ENCODE measurements at places on chromosomes 7 and 10.

- no peak for DNase-seq
Observed at GRCh38 chr10:31273789-31274188, 45.2 kb upstream of the ZEB1 start.

DNA sequence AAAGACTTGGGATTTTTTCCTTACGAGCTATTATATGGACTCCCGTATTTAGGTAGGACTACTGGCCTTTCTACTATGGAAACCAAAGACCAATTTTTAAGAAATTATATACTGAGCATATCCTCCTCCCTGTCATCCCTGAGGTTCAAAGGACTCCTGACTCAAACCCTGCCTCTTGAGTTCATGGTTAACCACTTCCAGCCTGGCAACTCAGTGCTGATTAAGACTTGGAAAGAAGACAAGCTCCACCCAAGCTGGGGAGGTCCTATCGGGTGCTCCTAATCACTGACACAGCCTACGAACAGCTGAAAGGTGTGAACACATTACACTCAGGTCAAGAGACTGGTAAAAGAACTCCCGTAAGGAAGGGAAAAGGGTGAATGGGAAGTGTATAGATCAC lies 66.8 kb downstream of the LYZL2 start:
- DNase-seq = no peak

DNA sequence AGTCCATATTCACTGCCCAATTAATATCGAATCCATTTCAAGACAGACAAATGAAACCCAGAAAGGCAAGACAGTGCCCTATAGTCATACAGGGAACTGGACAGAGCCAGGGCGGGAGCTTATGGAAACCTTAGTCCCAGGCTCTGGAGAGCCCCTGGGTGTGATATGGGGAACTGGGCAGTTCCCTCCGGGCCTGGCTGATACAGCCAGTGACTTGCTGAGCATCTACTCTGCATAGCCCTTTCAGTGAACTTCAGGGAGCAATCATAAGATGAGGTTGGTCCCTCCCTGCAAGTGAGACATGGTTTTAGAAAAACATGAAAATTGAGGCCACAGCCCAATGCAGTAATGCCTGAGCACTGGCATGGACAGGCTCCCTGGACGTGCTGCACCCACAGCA lies 241.9 kb downstream of the GRID1 start:
- no peak for DNase-seq

DNA sequence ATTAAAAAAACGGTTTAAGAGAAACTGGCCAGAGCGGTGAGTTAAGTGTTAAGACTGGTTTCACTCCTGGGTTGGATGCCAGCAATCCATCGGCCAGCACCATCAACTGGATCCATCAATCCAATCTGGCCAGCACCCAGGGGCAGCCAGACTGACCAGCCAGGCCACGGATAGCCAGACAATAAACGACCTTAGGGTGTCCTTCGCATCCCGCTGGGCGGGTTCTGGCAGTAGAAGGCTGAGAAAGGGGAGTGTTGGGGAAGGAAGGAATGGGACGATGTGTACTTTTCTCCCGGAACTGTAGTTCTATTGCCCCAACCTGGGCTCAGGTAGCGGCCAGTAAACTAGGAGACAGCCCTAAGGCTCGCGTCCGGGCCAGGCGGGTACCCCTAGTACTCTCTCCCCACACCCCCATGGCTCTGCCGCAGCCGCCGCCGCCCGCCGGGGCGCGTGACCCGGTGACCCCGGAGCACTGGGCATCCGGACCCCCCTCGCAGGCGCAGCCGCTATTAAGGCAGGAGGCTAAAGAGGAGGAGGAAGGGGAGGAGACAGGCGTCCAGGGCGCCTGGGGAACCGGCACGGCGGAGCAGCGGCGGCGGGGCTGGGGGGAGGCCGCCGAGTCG lies at the start of gene CASD1:
Gene CASD1 (plus strand): TSS at position 546 of the 623 bp plus-strand sequence. CDS start 276 bp downstream, outside the sequence.
- no peak for DNase-seq

DNA sequence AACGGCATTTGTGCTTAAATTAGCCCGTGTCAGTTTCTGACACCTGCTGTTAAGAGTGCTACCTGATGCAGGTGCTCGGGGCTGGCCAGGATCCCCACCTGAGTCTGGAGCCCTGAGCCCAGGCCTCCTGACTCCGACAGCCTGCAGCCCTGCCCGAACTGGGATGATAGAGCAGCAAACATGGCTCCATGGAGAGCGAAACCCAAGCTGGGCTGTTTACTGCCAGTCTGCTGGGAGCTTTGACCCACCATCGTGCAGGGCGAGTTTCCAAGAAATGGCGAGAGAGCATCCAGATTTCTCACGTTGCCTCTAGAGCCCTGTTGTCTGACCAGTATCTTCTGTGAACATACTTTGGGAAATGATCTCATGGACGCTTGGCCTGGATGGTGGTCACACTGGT lies 66.2 kb downstream of the MGMT start:
- DNase-seq = no peak

DNA sequence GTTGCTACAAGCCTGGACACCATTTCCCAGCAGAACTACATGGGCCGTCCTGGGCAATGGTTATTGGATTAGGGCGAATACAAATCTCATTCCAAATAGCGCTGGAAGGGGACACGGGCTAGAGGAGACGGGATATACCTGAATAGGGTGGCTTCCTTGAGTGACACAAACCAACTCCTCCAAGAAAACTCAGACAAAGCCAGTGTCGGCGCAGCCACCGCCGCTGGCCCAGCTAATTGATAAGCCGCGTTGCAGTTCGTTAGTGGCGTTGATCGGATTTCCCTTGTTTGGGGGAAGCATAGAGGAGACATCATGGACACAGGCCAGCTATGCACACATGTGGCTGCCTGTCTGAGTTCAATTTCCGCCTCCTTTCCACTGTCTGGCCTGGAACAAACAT lies 55.7 kb downstream of the EBF3 start:
- no peak for DNase-seq

DNA sequence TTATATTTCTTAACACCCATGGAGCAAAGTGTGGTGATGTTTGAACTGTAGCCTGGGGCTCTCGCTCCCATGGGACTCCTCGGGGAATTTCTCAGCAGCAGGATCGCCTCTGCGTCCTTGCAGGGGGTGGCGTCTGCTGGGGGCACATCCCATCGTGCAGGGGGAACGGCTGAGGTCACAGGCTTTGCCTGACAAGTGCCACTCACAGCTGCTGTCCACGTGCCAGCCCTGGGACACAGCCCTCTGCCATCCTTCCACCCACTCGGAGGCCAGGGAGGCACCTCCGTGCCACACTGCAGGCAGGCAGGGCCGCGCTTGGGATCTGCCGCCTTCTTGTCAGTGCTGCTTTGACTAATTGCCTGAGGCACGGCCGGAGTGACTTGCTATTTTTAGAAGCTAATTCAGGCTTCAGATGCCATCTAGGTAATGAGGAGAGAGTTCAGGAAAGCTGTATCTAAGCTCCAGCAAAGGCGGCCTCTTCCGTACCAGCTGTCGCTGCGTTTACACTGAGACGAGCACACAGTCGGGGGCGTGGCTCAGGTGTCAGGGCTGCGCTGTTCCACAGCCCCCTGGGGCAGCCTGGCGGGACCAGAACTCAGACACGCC lies 45.7 kb downstream of the PITRM1 start:
- DNase-seq = no peak

DNA sequence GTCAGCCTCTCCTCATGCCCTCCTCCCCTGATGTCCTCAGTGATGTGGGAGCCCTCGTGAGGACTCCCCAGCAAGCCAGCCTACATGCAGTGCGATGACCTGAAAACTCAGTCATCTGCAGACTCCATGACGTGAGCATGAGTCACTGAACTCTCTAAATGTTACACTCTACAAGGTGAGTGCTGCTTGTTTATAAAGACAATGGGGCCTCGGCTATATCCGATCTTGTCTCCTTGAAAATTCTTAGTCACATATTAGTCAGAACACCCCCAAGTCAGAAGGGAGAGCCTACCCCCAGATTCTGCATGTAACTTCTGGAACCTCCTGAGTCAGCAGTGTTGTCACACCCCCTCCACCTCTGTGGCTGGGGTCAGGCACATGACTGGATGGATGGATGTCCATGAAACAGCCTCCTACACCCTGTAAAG lies 673.8 kb downstream of the INHBA start:
- peak; percentile 74 for DNase-seq

GRCh38 chr10:97612386-97612785 lies 20.9 kb downstream of the MORN4 start:
- DNase-seq = no peak

DNA sequence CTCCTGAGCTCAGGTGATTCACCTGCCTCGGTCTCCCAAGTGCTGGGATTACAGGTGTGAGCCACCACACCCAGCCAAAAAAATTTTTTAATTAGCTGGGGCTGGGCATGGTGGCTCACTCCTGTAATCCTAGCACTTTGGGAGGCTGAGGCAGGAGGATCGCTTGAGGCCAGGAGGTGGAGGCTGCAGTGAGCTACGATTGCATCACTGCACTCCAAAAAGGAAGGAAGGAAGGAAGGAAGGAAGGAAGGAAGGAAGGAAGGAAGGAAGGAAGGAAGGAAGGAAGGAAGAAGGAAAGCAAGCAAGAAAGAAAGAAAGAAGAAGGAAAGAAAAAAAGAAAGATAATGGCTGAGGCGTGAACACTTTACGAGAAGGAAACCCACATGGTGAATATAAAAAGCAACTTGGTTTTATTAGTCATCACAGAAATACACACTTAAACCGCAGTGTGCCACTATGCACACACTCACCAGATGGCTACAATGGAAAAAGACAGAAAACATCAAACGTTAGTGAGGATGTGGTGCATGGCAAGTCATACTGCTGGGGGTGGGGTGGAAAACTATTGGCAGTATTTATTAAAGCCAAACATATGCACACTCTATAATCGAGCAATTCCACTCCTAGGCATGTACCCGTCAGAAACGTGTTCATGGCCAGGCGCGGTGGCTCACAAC lies 4.4 kb upstream of the CCL26 start:
- DNase-seq = no peak

GRCh38 chr7:96976106-96976505 lies 29.2 kb upstream of the DLX6 start:
- DNase-seq = no peak

DNA sequence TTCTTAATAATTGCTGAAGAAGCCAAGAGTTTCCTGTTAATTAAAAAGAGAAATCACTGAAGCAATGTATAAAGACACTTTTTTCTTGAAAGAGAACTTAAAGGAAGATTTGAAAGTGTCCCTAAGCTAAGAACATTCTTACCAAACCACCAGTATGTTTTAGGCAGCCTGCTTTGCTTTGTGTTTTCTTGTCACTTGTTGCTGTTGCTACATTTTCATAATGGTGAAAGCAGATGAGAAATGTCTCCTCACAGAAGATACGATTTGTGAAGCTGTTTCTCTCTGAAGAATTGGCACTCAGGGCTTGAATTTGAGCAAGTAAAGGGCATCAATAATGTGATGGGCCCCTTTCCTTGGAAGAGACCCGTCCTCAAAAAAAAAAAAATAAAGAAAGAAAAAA lies 30.9 kb downstream of the TCF7L2 start:
- no peak for DNase-seq

DNA sequence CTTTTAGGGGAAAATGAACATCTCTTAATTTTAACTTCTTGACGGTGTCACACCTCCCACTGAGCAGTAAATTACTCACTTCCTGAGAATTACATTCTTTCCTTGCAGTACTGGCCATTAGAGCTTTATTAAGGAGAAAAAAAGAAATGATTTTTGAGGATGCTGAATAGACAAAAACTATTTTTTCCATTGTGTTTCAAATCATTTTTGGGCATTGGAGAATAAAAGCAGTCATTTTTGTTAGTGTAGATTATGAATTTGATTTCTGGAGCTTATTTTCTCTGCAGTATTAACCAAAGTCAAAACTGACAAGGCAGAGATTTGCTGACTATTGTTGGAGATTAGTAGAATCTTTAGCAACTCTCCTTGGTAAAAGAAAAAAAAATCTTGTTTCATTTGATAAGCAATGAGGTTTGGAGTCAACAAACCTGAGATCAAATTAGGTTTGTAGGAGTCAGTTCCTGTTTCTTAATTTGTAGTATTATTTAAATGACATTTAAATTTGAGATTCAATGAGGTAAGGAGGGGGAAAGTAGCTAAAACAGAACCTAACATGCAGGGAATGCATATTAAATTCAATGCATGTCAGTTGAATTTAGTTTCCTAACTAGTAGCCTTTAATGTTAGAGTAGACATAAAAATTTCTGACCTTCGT lies 70.6 kb downstream of the AP3M1 start:
- DNase-seq = no peak

GRCh38 chr7:36564489-36564888 lies 159.8 kb downstream of the AOAH start:
- DNase-seq = no peak

DNA sequence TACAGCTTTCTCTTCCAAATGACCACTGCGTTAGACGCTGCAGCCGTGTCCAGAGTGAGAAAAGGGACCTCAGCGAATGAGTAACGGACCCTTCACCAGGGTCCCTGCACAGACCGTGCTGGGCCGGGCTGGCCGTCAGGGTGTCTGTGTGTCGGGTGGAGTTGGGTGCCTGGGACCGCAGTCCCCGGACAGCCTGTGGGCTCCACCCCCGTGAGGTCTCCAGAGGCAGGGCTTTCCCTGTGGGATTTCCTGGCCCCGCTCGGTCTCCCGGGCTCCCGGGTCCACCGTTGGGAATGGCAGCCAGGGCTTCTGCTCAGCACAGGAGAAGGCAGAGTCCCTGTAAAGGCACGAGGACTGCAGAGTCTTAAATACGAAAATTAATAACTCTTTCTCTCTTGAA lies 509.7 kb downstream of the TCERG1L start:
- DNase-seq = no peak

DNA sequence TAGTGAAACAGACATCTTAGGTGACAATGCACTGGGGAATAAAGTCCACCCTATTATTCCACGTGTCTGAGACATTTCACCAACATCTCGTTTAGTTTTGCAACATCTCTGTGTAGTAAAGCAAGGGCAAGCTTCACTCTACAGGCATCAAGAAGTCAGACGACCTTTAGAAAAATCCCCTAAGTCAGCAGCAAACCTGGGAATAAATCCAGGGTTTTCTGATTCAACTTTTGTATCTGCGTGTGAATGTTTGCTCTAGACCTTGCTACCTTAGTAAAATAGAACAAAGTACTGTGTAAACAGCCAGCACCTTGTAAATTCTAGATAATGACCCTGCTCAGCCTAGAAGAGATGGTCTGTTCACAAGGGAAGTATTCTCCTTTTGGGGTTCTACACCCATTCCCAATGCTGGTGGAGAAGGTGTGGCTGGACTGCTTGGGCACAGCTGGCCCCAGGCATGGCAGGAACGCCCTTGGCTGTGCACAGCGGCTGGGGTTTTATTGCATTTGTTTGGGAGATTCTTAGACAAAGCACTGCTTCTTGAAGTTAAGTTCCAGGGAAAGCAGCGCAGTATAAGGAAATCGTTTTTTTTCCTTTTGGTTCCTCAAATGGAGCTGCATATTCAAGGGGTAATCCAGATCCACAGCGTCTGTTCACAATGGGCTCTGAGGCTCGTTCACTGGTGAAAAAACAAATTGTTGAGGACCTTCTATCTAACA lies 38.3 kb upstream of the GALNTL5 start:
- no peak for DNase-seq

- DNase-seq = no peak
Observed at GRCh38 chr10:68871731-68872342, 29.3 kb upstream of the DDX50 start.

DNA sequence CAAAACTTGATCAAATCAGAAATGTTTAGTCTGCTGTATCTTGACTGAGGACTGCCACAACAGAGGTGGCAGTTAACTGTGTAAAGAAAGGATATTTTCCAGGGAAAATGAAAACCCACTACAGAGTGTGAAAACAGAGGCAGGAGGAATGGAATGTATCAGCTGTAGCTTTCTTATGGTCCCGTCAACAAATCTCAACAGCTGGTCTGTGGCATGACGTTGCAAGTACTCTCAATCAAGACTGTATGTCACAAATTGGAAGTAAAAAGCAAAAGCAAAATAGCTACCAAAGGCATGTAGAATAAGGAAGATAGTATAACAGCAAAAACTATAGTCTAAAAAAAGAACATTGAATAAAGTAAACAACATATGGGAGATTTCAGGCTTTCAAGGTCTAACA lies 123.5 kb downstream of the KMT2C start:
- DNase-seq = no peak
